ENCODE measurements at places on chromosomes 5 and 9. TPM values are rescaled to one million over a fixed set of nuclear protein-coding genes. Genes with fewer than 3 reads are reported as not detected.

DNA sequence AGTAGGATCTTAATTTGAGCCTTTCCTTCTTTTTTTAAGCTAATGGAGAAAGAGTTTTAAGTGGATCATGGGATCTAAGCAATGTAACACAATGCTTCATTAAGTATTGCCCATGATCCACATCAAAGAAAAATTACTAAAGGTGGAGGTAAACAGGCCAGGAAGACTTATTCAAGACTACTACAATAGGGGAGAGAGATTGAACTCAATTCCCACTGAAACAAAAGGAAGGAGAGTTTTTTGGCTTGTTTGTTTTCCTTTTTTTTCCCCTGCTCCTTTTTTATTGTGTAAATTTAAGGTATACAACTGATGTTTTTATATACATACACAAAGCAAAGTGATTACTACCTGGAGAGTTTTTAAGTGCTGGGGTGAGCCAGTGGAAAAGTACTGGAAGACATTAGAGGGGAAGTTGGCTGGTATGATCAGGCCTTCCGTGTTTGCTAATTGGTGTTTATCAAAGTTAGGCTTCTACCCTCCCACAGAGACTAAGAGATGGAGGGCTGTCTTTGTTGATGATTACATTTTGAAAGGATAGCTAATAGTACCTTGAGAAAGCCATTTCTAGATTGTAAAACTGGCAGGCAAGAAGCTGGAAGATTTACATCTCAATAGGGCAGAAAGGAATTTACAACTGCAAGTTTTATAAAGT lies 262.7 kb downstream of the CHSY3 start:
- no peaks in the 10 kb centered on the region for H3K36me3 ChIP-seq
- H3K4me1 ChIP-seq, result no peaks in the 10 kb centered on the region
- peaks cover 1% of the 10 kb centered on the region for H3K27me3 ChIP-seq
- no peak overlapping the region for H3K27ac ChIP-seq
- H3K4me3 ChIP-seq, result no peak overlapping the region

Gene TRMT10B
- 3.1 TPM for total RNA-seq

Gene FAM200C
- total RNA-seq, result 2.0 TPM

GRCh38 chr9:106956971-106957370 lies 94.0 kb downstream of the ZNF462 start:
- H3K4me3 ChIP-seq, result peak overlapping the region; percentile 13
- peaks cover 40% of the 10 kb centered on the region for H3K36me3 ChIP-seq
- peaks cover 78% of the 10 kb centered on the region for H3K4me1 ChIP-seq
- H3K27me3 ChIP-seq, result peaks cover 3% of the 10 kb centered on the region
- DNase-seq, result peak; percentile 28
- H3K27ac ChIP-seq, result peak overlapping the region; percentile 51

DNA sequence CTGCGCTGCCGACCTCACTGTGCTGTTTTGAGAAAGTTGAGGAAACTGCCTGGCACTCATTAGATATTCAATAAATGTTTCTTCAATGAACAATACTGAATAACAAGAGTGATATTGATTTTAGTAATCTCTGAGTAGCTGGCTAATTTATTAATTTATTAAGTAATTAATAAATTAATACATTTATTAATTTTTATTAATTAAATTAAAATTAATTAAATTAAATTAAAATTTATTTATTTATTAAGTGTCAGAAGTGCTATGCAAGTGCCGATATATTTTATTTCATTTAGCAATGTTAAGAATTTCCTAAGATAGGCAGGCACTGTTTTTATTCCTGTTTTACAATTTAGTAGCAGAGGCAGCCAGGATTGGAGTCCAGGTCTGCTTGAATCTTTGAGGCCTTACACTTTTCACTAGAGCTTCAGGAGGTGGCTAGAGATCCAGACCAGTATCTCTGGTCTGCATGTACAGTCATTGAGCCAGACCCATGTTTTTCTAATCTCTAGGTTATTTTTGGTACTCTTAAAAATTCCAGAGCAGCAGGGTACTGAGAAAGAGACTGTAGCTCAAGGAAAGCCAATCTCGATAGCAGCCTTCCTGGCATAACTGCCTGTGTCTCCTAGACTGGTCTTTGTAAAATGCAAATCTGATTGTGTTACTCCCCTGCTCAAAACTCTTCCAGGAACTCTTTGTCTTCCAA lies 109.2 kb downstream of the ARHGEF28 start:
- peaks cover 22% of the 10 kb centered on the region for H3K4me1 ChIP-seq
- no peak overlapping the region for H3K4me3 ChIP-seq
- peaks cover 2% of the 10 kb centered on the region for H3K27me3 ChIP-seq
- H3K36me3 ChIP-seq, result peaks cover 10% of the 10 kb centered on the region
- DNase-seq, result no peak

DNA sequence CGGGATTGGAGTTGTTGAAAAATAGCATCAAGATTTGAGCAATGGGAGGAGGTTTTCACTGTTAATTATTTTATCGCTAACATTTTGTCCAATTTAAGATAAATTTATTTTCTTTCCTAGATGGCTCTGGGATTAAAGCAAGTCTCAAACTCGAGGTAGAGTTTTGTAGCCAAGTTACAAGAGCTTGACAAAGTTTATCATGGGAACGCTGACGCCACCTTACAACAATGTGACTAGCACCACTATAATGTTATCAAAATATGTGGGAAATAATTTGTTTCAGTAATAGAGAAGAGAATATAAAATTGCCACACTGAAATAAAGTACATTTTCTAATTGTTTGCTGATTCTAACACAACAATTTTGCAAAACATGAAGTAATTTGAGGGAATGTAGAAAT lies 19.8 kb upstream of the TARS1 start:
- H3K27ac ChIP-seq, result no peak overlapping the region
- no peaks in the 10 kb centered on the region for H3K36me3 ChIP-seq
- no peak overlapping the region for H3K4me3 ChIP-seq
- no peaks in the 10 kb centered on the region for H3K27me3 ChIP-seq
- peaks cover 72% of the 10 kb centered on the region for H3K4me1 ChIP-seq

Gene CARD6
- 3.4 TPM for total RNA-seq

Gene TPPP
- total RNA-seq, result 0.15 TPM

GRCh38 chr9:6660512-6660911 lies 15.0 kb upstream of the GLDC start:
- H3K27ac ChIP-seq, result no peak overlapping the region
- H3K4me3 ChIP-seq, result no peak overlapping the region

GRCh38 chr9:90942555-90942954 lies 140.9 kb downstream of the SYK start:
- no peak overlapping the region for H3K4me3 ChIP-seq
- H3K4me1 ChIP-seq, result peaks cover 9% of the 10 kb centered on the region
- peaks cover 51% of the 10 kb centered on the region for H3K27me3 ChIP-seq

DNA sequence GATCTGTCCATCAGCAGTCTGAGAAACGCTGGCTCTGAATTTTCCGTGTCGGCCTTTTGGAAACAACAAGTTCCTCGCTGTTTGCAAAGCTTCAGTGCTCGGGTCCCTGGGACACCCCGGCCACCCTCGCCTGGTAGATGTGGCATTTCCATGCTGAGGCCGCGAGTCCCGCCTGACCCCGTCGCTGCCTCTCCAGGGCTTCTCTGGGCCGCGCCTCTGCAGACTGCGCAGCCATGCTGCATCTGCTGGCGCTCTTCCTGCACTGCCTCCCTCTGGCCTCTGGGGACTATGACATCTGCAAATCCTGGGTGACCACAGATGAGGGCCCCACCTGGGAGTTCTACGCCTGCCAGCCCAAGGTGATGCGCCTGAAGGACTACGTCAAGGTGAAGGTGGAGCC lies 4.7 kb downstream of the NTNG2 start:
- peaks cover 12% of the 10 kb centered on the region for H3K4me1 ChIP-seq
- H3K4me3 ChIP-seq, result no peak overlapping the region
- H3K27me3 ChIP-seq, result peaks cover 49% of the 10 kb centered on the region
- no peak for DNase-seq

DNA sequence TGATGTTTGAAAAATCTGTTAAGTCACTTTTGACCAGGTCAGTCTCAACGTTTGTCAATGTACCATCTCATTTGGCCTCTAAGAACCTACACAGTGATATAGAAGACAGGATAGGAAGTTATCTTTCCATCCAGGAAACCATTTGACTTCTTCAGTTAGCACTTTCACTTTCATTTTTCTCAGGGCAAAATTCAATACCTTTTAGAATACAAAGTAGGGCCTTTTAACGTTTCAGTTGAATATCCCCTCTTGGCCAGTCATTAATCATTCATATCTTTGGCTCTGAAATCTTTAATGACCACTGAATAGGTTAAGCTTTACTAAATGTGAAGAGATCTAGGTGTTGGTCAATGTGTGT lies 101.1 kb upstream of the GNAQ start:
- peak overlapping the region; percentile 87 for H3K4me3 ChIP-seq
- no peak for DNase-seq
- no peaks in the 10 kb centered on the region for H3K36me3 ChIP-seq
- peak overlapping the region; percentile 36 for H3K27ac ChIP-seq
- H3K27me3 ChIP-seq, result peaks cover 2% of the 10 kb centered on the region

- no peak overlapping the region for H3K27ac ChIP-seq
- H3K4me1 ChIP-seq, result peaks cover 19% of the 10 kb centered on the region
- no peak overlapping the region for H3K4me3 ChIP-seq
- DNase-seq, result no peak
- H3K36me3 ChIP-seq, result no peaks in the 10 kb centered on the region
- H3K27me3 ChIP-seq, result no peaks in the 10 kb centered on the region
These were observed 42.8 kb downstream of the RAPGEF1 start for GRCh38 chr9:131697097-131697496.

Gene GPR151
- total RNA-seq, result not detected

- no peaks in the 10 kb centered on the region for H3K36me3 ChIP-seq
- no peaks in the 10 kb centered on the region for H3K27me3 ChIP-seq
- no peak overlapping the region for H3K4me3 ChIP-seq
- no peak for DNase-seq
These were observed 686.7 kb downstream of the DTWD2 start for GRCh38 chr5:118301696-118302095.

DNA sequence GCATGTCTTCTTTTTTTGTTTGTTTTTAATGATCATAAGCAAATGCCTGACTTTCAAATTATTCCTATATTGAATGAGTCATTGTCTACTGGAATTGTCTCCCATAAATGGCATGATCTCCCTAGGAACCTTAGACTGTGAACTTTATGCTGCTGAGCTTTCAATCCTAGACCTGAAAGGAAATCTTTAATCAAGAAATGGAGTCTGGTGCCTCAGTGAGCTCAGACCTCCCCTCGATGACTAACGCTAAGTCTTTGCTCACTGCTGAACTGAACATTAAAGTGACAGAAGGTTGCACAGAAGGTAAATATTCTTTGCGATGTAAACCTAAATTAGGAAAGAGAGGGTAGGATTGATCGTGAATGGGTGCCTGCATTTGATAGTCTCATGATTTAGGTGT lies 745.2 kb upstream of the WWC1 start:
- no peak overlapping the region for H3K27ac ChIP-seq
- no peaks in the 10 kb centered on the region for H3K4me1 ChIP-seq
- H3K36me3 ChIP-seq, result no peaks in the 10 kb centered on the region

DNA sequence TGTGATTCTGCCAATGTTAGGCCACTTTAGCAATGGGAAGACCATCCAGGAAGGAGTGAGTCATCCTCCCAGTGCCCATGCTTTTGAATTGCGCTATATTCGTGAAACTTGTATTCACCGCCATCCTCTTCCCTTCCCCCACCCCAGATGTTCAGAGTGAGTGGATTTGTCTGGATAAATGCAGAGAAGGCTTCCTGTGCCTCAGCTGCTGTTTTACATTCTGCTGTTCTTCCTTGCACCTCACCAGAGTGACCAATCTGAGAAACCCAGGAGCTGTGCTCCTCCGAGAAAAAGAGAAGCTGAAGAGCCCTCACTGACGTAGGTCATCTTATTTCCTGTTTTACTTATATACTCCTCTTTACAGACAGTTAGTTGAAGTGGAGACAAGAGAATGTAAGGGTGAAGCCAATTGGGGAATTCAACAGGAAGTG lies 24.6 kb upstream of the SVEP1 start:
- H3K27me3 ChIP-seq, result no peaks in the 10 kb centered on the region
- H3K36me3 ChIP-seq, result peaks cover 7% of the 10 kb centered on the region
- peaks cover 34% of the 10 kb centered on the region for H3K4me1 ChIP-seq
- H3K27ac ChIP-seq, result no peak overlapping the region
- DNase-seq, result no peak
- H3K4me3 ChIP-seq, result no peak overlapping the region

DNA sequence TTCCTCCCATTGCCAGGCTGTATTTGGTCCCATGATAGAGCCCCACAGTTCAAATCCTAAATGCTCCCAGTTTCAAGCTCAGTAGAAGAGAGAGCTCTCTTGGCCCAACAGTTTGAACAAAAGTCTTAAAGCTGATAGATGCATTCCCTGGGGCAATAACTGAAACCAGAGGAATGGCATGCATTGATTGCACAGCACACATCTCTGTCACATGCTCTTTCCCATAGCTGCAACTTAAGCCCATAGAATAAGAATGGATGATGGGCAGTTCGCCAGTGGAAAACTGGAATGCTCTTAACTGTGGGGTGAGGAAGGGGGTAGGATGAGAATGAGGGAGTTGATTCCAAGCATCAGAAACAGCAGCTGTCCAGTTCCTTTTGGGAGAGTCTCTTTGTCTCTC lies 1942.4 kb upstream of the WWC1 start:
- H3K27me3 ChIP-seq, result no peaks in the 10 kb centered on the region
- no peaks in the 10 kb centered on the region for H3K4me1 ChIP-seq
- H3K4me3 ChIP-seq, result no peak overlapping the region
- no peak overlapping the region for H3K27ac ChIP-seq

Gene IFNW1
- not detected for total RNA-seq

DNA sequence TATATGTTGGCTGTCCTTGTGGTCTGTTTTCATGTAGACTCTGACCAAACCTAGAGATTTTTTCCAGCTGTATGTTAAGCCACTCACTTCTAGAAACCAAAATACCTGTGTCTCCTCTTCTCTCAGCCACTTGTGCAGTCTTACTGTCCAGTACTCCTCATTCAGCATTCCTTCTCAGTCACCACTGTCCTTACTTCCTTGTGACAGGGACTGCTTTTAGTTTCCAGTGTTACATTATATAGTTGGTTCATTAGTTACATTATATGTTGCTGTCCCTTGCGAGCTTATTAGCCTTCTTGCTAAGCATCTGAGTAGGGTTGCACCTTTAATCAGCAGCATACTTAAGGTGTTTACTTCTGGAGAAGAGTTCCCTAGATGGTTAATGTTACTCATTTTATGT lies 4.3 kb downstream of the ATP6V1G1 start:
- peak overlapping the region; percentile 38 for H3K27ac ChIP-seq
- H3K4me3 ChIP-seq, result no peak overlapping the region
- H3K27me3 ChIP-seq, result peaks cover 3% of the 10 kb centered on the region
- no peak for DNase-seq
- peaks cover 32% of the 10 kb centered on the region for H3K36me3 ChIP-seq

Measured in HFFc6 (cell line).